Activated T-cell treated with anti-CD3 and anti-CD28 coated beads, Interleukin-2, amount 50 U/mL, for 1 hour (primary cell): ENCODE measurements at places on chromosomes 1 and 21.

DNA sequence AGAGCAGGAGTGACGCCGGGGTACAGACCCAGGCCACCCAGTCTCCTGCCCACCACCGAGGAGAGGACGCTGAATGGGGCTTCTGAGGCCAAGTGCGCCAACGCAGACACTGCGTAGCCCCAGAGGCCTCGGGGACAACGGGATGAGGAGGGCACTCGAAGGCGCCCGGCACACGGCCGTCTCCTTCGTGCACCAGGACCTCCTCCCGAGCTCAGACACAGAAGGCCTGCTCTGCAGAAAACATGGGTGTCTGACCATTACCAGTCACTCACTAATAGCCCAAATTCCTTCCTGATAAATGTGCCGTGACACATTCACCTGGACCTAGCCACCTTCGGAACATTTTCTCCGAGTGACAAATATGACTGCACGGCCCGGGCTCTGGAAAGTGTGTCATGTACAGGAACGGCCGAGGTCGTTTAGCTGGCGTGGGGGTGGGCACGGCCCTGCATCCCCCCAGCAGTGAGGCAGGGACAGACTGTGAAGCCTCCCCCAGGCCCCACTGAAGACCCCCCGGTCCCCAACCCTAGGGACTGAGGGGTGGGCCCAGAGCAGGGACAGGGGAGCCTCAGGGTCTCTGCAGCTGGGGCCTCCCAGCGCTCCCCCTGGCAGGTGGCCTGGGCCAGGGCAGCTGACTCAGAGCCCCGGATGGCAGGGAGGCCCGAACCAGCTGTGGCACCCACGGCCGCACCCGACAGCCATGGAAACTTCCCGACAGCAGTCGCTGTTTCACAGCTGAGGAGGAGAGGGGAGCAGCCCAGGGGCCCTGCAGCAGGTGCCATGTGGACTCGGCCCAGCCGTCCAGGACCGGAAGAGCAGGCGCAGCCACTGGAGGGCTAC lies 16.7 kb upstream of the COL6A2 start:
- DNase-seq, result no peak

DNA sequence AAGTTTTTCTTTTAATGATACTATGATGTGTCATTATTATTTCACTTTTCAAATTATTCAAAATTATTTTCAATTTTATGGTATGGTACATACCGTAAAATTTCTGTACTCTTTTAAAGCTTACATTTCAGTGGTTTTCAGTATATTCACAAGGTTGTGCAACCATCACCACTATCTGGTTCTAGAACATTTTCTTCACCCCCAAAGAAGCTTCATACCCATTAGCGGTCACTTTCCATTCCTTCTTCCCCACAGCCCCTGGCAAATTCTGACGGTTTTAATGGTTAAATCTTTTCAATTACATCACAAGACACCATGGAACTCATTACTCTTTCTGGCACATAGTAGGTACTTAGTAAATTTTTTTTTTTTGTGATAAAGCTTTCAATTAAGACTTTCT lies 22.8 kb upstream of the ATP5PO start:
- no peak for DNase-seq

- no peak for DNase-seq
Observed at GRCh38 chr1:59443310-59443709, 146.4 kb downstream of the FGGY start.

- DNase-seq, result peak; percentile 81
Observed at GRCh38 chr1:27284425-27285273, 37.3 kb upstream of the TMEM222 start.

DNA sequence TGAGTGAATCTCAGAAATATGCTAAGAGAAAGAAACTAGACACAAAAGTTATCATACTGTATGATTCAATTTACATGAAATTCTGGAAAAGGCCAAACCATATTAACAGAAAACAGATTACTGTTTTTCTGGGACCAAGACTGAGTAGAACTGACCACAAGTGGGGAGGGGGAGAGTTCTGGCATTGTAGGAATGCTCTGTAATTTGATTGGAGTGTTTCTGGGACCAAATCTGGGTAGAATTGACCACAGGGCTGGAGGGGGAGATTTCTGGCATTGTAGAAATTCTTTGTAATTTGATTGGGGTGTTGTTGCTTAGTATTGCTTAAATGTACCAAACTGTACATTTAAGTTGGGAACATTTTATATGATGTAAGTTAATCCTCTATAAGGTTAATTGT lies 3.4 kb upstream of the OR10K1 start:
- DNase-seq, result no peak

- DNase-seq, result no peak
Observed at GRCh38 chr1:203098914-203099520, 13.2 kb upstream of the MYOG start.

DNA sequence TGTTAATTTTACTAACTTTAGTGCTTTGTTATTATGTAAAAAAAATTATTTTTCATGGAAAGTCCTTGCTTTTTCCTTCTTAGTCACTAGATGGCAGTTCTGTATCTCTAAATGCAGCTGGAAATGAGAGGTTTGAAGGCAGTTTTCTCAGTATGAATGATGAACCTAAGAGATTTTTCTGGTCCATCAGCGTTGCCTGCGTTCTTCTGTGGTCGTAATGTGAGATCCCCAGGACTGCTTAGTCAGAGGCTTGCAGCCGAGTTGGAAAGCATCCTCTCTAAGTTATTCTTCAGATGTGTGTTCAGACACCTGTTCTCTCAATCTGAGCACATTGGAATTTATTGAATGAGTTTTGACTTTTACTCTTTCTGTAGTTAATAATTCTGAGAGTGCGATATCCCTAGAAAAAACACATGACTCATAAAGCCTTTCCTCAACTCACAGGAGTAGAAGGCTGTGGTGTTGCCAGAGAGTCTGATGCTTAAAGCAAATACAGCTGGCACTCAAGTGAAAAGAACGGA lies 99.3 kb downstream of the FMN2 start:
- no peak for DNase-seq

DNA sequence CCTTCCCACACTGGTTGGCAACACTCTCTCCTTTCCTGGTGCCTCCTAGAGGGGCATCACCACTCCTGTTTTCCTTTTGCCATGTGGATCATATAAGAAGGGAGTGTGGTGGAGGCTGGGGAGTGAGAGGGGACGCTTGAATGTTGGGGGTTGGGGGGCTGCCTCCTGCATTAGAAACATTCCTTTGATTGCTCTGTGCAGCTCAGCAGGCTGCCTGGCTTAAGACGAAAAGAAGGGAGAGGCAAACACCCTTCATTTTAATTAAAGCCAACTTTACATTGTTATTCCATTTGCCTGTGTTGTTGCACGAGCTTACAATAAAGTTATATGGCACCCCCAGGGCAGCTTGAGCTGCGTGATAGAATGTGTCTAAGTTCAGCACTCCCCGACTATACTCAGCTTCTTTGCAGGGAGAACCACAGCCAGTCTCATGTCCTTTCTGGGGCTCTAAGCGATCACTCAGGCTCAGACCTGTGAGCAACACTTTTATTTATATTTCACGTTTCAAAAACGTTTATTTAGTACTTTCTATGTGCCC lies 57.4 kb downstream of the FOXD2 start:
- DNase-seq, result no peak

- DNase-seq, result no peak
Observed at GRCh38 chr1:70727886-70728489, 316.9 kb downstream of the CTH start.

DNA sequence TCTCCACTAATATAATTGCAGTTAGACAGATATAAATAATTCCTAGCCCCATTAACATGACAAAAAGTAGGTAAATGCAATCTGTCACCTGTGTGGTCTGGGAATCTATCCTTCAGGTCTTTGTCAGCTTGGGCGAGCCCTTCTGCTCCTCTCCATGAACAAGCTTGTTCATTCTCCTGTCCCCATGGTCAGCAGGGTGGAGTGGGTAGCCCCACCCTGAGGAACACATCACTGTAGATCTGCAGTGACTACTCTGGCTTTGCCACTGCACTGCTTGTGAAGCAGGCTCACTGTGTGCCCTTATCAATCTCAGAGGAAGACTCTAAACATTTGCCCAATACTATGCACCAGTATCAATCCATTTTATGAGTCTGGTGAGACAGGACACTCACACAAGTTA lies 279.0 kb downstream of the MATN1 start:
- no peak for DNase-seq

DNA sequence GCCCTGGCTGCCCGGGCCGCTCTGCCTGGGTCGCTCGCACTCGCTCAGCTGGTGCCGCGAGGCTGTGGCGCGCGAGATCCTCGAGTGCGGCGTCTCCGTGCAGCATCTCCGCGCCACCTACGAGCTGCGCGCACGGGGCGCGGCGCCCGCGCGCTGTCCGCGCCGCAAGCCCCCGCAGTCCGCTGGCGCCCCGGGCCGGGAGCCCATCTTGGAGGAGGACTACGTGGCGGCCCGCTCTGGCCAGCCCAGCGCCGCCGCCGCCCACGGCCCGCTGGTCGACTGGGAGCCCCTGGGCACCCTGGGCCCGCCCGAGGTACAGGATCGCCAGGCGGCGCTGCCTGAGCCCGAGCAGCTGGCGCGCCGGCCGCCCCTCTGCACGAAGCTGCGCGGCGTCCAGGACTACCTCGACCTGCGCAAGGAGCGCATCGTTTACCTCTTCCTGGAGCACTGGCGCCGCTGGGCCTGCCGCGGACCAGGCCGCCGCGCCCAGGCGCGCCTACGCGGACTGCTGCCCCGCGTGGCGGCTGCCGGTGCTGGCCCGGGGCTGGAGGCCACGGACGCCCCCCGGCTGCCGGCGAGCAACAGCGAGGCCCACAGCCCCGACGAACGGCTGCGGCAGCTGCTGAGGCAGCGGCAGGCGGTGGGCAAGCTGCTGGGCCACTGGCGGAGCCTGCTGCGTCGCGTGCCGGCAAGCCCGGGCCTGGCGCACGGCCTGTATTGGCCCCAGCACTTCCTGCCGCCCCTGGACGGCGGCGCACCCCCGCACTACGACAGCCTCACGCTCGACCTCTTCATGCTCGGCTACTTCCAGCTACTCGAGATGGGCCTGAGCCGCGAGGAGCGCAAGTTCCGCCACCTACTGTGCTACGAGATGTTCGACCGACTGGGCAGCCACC lies 10.9 kb downstream of the TNFRSF25 start:
- peak; percentile 67 for DNase-seq

GRCh38 chr1:86704972-86705664 lies 742 bp downstream of the SH3GLB1 start:
- no peak for DNase-seq

DNA sequence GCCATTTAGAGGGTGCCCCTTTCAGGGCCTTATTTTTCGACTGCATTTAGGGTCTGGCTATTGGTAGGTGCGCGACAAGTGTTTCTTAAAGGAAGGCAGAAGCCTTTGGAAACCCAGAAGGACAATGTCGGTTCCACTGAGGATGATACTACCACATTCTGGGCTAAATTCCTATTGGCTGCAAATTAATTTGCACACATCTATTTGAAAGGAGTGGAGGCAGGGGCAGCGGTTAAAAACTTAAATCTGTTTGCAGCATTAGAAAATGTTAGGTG lies 1.1 kb downstream of the PATJ start:
- DNase-seq, result no peak

DNA sequence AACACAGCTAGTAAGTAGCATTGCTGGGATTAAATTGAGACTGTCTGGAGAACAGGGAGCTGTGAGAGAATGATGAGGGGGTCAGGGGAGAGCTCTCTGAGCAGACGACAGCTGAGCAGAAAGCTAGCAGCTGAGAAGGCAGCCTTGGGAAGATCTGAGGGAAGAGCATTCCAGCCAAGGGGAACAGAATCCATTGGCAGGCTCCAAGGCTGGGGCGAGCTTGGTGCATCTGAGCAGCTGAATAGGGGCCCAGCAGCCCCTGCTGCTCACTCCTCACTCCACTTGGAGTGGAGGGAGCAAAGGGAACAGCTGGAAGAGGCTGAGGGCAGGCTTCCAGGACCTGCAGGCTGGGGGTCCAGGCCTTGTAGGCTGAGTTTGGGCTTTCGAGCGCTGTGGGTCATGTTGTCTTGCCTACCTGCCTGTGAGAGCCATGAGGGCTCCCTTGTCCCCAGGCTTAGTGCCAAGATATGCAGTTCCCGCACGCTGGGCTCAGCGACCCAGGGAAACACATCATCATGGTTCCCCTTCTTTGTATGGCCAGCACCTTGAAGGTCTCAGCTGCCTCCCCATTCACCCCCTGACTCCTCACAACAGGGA lies 10.5 kb downstream of the ACOT11 start:
- no peak for DNase-seq

- DNase-seq, result no peak
Observed at GRCh38 chr1:98323388-98323787, 338.1 kb upstream of the SNX7 start.

DNA sequence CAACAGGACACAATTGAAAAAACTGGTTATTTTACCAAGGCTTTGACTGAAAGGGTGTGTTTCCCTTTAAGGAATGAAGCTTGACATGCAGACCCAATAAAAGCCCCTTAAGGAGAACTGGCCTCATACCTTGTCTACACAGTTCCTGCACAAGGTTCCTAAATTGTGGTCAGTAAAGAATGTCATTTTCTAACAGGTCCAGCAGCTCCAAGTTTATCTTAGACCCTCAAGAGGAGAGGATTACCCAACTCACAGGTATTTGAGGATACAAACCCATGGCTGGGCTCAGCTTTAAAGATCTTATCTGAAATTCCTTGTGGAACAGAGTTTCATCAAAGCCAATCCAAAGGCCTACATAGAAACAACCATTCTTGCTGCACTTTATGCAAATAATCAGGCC lies 31.4 kb upstream of the CBR3 start:
- DNase-seq, result no peak

- DNase-seq, result no peak
Observed at GRCh38 chr1:64167176-64167575, 36.2 kb upstream of the UBE2U start.

- DNase-seq, result no peak
Observed at GRCh38 chr1:30704271-30704670, 19.1 kb downstream of the MATN1 start.

DNA sequence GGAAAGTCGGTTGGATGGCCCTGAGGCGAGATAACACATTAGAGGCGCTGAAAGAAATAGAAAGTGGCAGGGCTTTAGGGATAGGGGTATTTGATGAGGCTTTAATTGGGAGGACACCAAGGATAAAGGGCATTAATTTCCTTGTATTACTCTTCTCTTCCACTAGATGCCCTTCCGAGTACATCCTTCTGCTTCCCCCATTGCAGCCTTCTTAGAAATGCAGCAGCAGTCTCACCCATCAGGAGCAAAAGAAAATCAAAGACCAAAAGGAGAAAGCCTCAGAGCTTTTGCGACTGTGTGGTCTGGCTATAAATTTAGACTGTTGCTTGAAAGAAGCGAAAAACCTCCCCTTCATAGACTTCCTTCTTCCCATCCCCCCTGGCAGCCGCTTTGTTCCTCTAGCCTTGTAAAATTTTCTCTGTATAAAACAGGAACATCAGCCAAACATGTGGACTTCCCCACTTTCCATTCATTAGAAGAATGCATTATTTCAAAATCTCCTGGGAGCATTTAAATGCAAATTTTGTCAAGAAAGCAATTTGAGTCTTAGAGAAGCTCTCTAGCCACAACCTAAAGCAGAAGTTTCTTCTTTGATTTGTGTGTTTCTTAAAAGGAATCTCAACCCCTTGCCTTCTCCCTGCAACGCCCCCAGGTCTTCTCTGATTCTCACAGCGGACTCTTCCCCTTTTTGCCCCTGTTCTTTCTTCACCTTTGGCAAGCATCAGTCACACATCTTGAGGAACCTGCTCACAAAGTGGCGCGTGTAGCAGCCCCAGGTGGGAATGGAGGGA lies 76.6 kb downstream of the NDUFS5 start:
- no peak for DNase-seq

GRCh38 chr1:31767225-31767624 lies 3.1 kb upstream of the ADGRB2 start:
- no peak for DNase-seq

- DNase-seq, result no peak
Observed at GRCh38 chr1:89578151-89578550, 53.5 kb downstream of the LRRC8B start.

- DNase-seq, result no peak
Observed at GRCh38 chr1:232951605-232952004, 1.2 kb downstream of the NTPCR start.
